Mammary epithelial cell (primary cell): ENCODE measurements at places on chromosomes 2 and 18. TPM values are rescaled to one million over a fixed set of nuclear protein-coding genes. Genes with fewer than 3 reads are reported as not detected.

GREB1L gene
- 1.2 TPM for polyA plus RNA-seq

C1QL2 gene
- not detected for polyA plus RNA-seq

CLEC4F gene
- polyA plus RNA-seq: not detected

MAPK4 gene
- 0.01 TPM for polyA plus RNA-seq

GKN2 gene
- not detected for polyA plus RNA-seq

CD302 gene
- polyA plus RNA-seq: 1.6 TPM

WNT6 gene
- polyA plus RNA-seq: not detected

CAVIN2 gene
- 20.7 TPM for polyA plus RNA-seq
